ENCODE measurements at places on chromosomes 6 and 20.

DNA sequence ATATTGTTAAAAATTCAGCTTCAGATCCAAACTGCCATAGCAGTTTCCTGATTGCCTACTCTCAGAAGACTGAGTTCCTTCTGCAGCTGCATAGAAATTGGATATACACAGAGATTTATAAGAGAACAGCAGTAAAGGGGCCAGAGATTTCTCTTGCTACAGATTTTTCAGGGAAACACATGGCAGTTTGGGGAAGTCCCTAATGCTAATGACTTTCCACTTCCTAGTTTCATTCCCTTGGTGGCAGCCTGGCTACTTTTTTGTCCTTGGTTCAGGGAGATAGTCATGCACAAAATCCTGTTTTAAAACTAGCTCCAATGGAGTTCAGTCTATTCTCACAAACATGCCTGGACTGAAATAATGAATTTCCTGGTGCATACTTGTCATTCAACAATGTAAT, 125.3 kb upstream of the PLCB4 start:
- no peaks in the 10 kb centered on the region for H3K4me1 ChIP-seq
- no peak overlapping the region for H3K4me3 ChIP-seq
- no peaks in the 10 kb centered on the region for H3K27me3 ChIP-seq
- no peaks in the 10 kb centered on the region for H3K36me3 ChIP-seq

DNA sequence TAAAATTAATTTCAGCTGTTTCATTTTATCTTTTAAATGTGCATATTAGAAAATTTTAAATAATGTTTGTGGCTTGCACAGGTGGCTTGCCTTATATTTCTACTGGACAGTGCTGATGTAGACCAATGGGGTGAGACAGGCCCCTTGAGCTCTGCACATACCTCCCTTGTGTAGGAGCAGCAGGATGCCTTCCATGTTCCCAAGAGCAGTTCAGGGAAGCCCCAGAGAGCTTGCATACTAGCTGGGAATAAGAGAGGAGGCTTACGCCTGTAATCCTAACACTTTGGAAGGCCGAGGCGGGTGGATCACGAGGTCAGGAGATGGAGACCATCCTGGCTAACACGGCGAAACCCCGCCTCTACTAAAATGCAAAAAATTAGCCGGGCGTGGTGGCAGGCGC, 61.4 kb downstream of the RFPL4B start:
- no peaks in the 10 kb centered on the region for H3K36me3 ChIP-seq
- DNase-seq = no peak
- H3K4me3 ChIP-seq = no peak overlapping the region
- no peak overlapping the region for H3K27ac ChIP-seq

DNA sequence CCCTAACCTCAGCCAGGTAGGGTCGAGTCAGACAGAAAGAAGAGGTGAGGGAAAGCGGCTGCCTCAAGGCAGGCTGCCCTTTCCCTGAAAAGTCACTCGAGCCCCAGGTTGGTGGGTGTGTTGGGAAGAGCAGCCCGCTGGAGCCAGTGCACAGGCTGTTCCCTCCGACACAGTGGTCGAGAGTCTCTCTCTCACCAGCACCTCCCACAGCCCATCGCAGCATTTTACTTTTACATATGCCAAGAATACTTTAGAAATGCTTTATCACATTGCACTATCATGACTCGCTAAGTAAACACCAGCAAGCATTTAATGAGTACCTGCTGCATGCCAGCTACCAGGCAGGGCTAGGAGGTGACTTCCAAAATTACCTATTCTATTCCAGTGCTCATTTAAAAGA, 1.7 kb downstream of the PRPH2 start:
- no peaks in the 10 kb centered on the region for H3K36me3 ChIP-seq
- no peak overlapping the region for H3K4me3 ChIP-seq
- no peak overlapping the region for H3K27ac ChIP-seq
- no peaks in the 10 kb centered on the region for H3K4me1 ChIP-seq
- no peak for DNase-seq

GRCh38 chr6:978937-979685, 286.2 kb upstream of the EXOC2 start:
- no peak overlapping the region for H3K4me3 ChIP-seq
- H3K27ac ChIP-seq = no peak overlapping the region
- no peaks in the 10 kb centered on the region for H3K27me3 ChIP-seq
- DNase-seq = no peak

DNA sequence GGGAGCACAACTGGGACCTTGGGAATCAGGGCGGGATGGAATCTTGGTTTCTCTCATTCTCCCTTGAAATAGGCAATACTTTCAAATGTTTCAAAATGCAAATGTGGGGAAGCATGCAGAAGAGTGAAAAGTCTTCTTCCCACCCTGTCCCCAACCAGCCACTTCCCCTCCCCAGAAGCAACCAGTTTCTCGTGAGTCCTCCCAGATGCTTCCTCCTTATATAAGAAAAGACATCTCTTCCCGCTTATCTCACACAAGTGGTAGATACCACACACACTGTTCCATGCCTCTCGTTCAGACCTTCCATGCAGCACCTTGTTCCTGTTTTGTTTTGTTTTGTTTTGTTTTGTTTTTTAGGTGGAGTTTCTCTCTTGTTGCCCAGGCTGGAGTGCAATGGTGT, 25.1 kb downstream of the HCK start:
- H3K27ac ChIP-seq = no peak overlapping the region
- H3K4me1 ChIP-seq = no peaks in the 10 kb centered on the region
- H3K4me3 ChIP-seq = no peak overlapping the region
- no peaks in the 10 kb centered on the region for H3K27me3 ChIP-seq
- no peaks in the 10 kb centered on the region for H3K36me3 ChIP-seq
- no peak for DNase-seq

GRCh38 chr6:149694921-149695320, 23.0 kb downstream of the LATS1 start:
- H3K4me1 ChIP-seq = no peaks in the 10 kb centered on the region
- H3K4me3 ChIP-seq = no peak overlapping the region

DNA sequence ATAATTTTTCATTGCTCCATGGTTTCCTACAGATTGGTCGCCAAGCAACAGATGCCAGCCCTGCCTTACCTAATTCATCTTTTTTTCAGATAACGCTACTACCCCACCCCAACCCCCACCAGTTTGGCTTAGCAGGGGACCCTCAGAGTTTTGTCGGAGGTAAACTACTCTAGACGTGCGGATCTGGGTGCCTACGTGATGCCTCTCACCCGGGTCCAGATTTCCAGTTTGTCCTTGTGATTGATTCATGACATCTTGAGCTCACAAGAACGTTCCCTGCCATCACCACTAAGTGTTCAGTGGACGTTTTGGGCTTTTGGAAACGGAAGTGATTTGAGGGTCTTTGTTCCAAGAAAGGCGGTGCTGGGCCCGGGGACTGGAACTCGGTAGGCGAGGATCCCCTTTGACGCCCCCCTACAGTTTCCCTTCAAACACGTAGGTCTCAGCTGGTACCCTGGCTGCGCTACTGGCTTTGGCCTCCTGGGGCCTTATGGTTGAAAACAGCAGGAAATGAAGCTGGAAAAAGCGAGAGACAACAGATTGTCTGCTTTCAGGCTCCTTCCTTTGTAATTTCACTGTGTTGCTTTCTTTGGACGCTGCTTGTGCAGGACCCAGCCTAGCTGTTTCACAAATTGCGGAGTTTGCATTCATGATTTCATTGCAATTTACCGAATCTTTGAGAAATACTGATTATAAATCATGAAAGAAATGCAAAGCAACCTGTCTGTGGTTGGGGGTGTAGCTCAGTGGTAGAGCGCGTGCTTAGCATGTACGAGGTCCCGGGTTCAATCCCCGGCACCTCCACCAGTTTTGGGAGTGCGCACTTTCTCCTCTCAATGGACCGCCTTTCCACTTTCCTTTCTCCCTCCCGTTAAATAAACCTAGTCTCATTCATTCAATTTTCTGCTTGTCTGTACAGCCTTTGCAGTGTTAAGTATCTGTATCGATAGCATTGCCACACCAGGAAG, 81.0 kb downstream of the GPX5 start:
- no peaks in the 10 kb centered on the region for H3K36me3 ChIP-seq
- no peak for DNase-seq
- peaks cover 12% of the 10 kb centered on the region for H3K27me3 ChIP-seq
- H3K4me1 ChIP-seq = peaks cover 12% of the 10 kb centered on the region

DNA sequence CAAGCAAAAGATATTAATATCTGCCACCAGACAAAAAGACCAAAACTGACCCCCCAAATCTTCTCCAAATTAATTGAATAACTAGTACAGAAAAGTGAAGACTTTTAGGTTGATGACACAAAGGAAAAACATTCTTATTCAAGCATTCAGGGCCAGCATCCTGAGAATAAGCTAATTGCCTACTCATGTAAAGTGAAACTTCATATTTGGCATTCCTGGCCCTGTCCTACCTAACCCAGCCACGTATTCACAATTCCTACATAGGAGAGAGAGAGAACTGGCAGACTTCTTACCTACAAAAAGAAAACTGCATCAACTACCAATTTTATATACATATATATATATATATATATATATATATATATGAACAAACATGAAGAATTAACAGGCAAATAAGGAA, 4.9 kb upstream of the ASCC3 start:
- H3K36me3 ChIP-seq = no peaks in the 10 kb centered on the region
- no peaks in the 10 kb centered on the region for H3K27me3 ChIP-seq
- DNase-seq = no peak
- H3K4me1 ChIP-seq = no peaks in the 10 kb centered on the region
- no peak overlapping the region for H3K4me3 ChIP-seq
- no peak overlapping the region for H3K27ac ChIP-seq

GRCh38 chr6:142195862-142196541, 48.9 kb downstream of the VTA1 start:
- no peaks in the 10 kb centered on the region for H3K36me3 ChIP-seq
- no peak overlapping the region for H3K27ac ChIP-seq
- H3K4me3 ChIP-seq = no peak overlapping the region
- no peaks in the 10 kb centered on the region for H3K27me3 ChIP-seq
- no peak for DNase-seq
- no peaks in the 10 kb centered on the region for H3K4me1 ChIP-seq

DNA sequence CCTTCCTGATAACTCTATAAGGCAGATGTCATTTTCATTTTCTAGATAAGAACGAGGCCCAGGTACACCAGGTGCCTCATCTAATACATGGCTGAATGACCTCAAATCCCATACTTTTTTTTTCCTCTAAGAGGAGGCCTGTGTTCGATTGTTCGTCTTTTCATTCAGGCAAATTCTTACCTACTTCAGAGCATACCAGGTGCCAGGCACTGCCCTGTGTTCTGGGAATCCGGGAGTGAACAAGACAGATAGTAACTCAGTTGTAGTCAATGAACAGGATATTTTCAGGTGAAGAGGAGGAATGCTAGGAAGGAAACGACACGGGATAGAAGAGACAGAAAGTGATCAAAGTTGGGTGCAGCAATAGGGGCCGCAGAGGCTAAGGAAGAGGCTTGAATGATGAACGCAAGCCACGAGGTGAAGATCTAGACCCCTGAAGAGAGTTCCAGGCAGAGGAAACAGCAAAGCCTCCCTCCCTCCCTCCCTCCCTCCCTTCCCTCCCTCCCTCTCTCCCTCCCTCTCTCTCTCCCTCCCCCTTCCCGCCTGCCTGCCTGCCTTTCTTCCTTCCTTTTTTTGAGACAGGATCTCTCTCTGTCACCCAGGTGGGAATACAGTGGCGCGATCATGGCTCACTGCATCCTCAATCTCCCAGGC, 150.1 kb upstream of the ZNF217 start:
- no peaks in the 10 kb centered on the region for H3K4me1 ChIP-seq
- no peak for DNase-seq
- no peak overlapping the region for H3K27ac ChIP-seq

DNA sequence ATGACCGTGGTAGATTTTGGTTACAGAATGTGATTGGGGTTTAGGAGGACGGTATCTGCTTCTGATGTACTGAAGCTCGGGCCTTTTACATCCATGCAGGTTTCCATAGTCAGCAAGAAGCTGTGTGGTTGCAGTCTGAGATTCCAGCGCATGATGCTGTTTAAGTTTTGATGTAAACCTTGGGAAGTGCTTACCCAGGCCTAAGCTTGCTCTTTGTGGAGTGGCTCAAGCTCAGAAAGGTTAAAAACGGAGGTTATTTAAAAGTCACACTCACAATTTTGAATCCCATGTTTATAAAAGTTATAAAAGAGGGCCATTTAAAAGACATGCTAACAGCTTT, 121.4 kb downstream of the TIAM2 start:
- H3K4me1 ChIP-seq = no peaks in the 10 kb centered on the region
- no peak overlapping the region for H3K27ac ChIP-seq
- DNase-seq = no peak
- no peaks in the 10 kb centered on the region for H3K36me3 ChIP-seq
- H3K27me3 ChIP-seq = no peaks in the 10 kb centered on the region

DNA sequence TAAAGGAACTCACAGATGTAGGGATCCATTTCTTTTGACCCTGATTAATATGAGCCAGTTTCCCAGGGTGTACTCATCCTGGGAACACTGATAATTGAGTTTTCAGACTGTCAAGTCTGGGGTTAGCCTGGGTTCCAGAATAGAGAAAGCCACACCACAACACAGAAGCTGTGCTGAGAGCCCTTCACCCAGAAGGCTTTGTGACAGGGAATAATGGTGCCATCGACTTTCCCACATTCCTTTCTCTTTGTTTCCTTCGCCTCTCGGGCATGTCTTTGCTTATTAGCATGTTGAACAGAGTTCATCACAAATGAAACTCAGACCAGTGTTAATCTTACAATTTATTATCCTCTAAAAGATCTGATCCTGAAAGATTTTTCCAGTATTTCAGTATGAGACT, 95.0 kb downstream of the TCP11 start:
- no peak for DNase-seq
- no peaks in the 10 kb centered on the region for H3K4me1 ChIP-seq
- peak overlapping the region; percentile 90 for H3K27ac ChIP-seq
- no peak overlapping the region for H3K4me3 ChIP-seq
- no peaks in the 10 kb centered on the region for H3K36me3 ChIP-seq

DNA sequence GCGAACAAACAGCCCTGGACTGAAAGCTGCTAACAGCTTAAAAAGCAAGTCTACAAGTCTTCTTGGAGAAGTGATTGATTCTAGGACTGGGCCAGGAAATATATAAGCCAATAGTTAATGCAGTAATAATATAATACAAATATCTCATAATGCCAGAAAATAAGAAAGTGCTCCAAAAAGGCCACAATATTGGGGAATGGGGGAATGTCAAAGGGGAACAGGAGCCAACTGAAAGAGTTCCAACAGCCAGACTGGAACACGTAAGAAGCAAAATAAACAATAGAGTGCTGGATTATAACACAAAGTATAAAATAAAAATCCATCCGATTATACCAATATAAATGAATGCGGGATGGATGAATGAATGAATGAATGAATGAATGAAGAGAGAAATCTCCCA, 295.8 kb downstream of the NRN1 start:
- H3K4me3 ChIP-seq = no peak overlapping the region
- no peak for DNase-seq
- H3K27ac ChIP-seq = no peak overlapping the region
- peaks cover 3% of the 10 kb centered on the region for H3K36me3 ChIP-seq

DNA sequence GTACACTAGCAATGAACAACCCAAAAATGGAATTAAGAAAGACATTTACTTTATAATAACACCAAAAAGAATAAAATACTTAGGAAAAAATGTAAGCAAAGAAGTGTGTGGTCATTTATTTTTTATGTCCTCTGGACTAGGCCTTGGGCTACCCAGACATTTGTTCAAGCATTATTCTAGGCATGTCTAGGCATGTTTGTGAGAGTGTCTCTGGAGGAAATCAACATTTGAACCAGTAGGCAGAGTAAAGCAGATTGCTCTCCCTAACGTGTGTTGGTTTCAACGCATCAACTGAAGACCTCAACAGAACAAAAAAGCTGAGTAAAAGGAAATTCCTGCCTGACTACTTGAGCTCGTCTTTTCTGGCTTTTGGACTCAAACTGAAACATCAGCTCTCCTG, 84.5 kb downstream of the ANKEF1 start:
- no peaks in the 10 kb centered on the region for H3K36me3 ChIP-seq
- DNase-seq = no peak
- no peak overlapping the region for H3K27ac ChIP-seq
- H3K4me3 ChIP-seq = no peak overlapping the region
- H3K27me3 ChIP-seq = no peaks in the 10 kb centered on the region

Measured in tibial nerve (tissue), 4 donors.